ENCODE measurements at places on chromosomes 5 and 9.

GRCh38 chr5:43421450-43422133 is 9.4 kb upstream of the CCL28 start:
- DNase-seq, result no peak

DNA sequence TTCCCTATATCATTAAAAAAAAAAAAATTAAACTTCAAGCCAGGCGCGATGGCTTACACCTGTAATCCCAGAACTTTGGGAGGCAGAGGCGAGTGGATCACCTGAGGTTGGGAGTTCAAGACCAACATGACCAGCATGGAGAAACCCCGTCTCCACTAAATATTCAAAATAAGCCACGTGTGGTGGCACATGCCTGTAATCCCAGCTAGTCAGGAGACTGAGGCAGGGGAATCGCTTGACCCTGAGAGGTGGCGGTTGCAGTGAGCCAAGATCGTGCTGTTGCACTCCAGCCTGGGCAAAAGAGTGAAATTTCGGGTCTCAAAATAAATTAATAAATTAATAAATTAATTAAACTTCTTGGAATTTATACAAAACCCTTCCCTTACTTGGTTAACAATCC is 358.6 kb upstream of the CDH9 start:
- DNase-seq, result no peak

GRCh38 chr5:60927450-60927849 is 17.4 kb downstream of the ERCC8 start:
- no peak for DNase-seq

GRCh38 chr5:115463983-115464382 is 80.6 kb downstream of the FEM1C start:
- no peak for DNase-seq
